ENCODE measurements at places on chromosomes 11 and 22. TPM values are rescaled to one million over a fixed set of nuclear protein-coding genes. Genes with fewer than 3 reads are reported as not detected.

GRCh38 chr11:13663631-13664071, 4.8 kb upstream of the FAR1 start:
- peak; percentile 53 for DNase-seq

The SYCE3 gene
- total RNA-seq: not detected

The KCNJ11 gene
- total RNA-seq: 1.4 TPM

DNA sequence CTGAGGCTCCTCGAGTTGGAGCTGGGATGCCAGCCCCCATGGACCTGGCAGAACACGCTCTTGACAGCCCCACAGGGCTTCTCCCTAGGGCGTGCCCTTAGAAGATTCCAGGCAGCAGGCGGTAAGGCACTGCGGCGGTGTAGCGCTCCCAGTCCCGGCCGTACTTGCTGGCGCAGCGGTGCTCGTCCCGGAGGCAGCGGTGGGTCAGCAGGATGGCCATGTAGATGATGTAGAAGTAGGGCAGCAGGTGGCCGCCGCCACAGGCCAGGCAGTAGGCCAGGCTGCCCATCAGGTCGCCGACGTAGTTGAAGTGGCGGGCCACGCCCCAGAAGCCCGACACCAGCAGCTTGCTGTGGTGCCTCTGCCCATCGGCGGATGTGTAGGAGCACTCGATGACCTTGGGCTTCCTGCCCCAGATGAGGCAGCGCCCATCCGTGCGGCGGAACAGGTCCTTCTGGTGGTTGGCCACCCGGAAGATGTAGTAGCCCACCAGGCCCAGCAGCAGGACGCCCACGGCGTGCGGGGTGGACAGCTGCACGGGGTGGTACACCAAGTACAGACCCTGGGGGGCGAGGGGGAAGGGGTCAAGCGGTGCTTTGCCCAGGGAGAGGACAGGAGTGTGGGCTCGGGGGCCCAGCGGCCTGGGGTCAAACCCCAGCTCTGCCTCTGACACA, 12.8 kb downstream of the DHCR7 start:
- DNase-seq: no peak

The MRGPRE gene
- not detected for total RNA-seq

DNA sequence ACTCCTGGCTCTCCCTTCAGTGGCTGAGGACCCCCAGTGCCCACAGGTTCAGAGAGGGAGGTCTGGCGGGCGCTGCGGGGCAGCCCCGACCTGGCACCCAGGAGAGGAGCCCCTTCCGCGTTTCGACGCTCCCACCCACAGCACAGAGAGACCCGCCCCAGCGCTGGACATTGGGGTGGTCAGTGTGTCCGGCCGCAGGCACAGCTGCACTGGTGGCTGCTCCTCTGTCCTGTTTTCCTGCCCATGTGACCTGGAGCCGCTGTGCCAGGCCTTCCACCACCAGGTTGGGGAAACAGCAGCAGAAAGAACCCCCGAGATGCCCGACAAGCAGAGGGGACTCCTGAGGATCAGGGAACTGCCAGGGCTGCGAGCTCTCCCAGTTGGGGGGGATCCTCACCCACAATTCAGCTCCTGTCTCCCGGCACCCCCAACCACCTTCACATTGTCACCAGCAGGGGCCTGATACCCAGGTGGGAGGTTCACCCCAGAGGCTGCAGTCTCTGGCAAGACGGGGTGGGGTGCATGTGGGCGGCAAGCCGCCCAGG, 13.6 kb downstream of the KRTAP5-5 start:
- no peak for DNase-seq
